ENCODE measurements at places on chromosomes 1 and 21.
A peak's percentile ranks its signal among the peaks of the same experiment; 100 is the strongest.

GRCh38 chr1:119647734-119648619, at the start of gene ZNF697:
TSS of gene ZNF697 (minus strand) at chr1:119648266. CDS start at chr1:119626100, 22,166 bp downstream.
- peak; percentile 49 for DNase-seq

DNA sequence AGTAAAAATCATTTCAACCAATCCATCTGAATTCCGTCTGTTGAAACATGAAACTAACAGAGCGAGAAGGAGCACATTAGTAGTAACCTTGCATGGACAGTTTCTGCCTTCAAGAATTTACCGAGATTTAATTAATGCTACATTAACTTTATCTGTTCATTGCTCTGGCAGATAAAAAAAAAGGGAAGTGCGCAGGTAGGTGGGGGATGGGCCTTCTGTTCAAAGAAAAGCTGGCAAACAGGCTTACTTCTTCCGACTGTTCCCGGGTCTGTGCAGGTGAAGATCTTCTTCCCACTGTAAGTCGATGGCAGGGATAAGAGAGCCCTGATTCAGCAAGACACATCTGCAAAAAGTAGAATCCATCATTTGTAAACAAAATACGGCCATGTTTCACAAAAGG, 172.6 kb upstream of the DMRTA2 start:
- no peak for DNase-seq

DNA sequence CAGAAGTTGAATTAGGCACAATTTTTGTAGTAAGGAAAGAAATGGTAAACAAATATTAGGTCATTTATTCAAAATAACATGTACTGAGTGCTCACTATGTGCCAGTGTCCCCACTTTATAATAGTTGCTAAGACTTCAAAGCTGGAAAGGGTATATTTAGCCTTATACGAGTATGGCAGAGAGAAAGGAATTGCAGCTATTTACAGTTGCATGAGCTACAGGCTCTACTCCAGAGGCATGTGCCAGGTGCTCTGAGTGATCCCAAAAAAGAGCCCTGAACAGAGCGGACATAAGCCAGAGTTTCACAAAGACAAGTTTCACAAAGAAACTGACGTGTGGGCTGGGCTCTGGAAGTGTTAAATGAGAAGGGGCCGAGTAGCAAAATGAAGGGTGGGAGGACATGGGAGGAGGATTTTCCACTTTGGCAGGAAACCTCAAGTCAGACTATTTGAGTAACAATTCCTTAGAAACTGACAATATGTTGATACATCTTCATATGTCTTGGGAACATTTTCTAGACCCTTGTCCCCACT, 40.9 kb downstream of the FASLG start:
- DNase-seq, result no peak

DNA sequence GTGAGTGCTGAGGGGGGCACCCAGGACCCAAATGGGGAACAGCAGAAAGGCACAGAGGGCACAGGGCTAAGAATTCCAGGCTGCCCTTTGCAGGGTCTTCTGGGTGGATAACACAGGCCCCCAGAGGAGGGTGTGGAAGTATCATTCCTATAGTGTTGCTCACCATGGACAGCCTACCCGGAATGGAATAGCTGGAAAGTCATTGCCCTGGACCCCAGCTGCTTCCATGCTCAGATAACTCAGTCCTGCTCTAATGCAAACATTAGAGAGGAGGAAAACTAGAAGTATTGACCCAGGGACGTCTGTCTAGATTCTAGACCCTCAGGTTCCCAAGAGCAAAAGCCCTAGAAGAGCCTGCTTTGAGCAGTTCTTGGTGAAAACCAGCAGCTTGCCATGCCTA, 24.7 kb downstream of the SLC6A17 start:
- DNase-seq, result no peak

DNA sequence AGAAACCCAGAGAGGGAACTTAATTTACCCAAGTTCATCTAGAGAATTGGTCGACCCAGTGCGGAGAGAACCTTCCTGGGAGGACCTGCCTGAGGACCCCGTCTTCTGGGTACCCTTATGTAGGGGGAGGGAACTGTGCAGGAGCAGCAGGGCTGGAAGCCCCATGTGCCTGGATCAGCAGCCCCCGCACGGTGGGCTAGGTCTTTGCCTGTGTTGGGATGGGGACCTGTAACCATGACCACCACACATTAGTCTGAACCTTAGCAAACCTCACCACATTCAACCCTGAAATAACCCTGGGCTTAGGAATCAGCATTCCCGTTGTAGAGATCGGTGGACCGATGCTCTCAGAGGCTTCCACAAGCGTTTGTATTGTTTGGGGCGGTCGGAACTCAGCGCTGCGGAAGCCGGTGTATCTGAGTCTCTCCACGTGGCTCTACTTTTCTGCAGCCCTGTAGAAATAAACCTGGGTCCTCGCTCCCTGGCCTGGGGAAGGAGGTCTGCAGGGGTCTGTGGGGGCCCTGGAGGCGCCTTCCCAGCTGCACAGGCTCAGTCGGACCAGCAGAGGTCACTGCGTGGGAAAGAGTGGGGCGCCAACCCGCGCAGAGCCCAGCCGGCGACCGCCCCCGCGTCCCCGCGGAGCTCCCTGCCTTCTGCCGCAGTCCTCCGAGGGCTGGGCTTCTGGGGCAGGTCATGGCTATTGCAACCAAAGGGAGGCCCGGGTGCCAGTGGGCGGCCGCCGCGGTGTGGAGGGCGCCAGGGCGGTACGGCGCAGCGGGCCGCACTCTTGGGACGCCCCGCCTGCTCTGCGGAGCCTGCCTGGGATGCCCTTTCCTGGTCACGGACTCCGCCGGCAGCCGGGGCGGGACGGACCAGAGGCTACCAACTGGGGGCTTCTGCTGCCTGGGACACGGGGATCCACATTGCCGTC, 36.2 kb upstream of the KCNA10 start:
- DNase-seq, result peak; percentile 54

DNA sequence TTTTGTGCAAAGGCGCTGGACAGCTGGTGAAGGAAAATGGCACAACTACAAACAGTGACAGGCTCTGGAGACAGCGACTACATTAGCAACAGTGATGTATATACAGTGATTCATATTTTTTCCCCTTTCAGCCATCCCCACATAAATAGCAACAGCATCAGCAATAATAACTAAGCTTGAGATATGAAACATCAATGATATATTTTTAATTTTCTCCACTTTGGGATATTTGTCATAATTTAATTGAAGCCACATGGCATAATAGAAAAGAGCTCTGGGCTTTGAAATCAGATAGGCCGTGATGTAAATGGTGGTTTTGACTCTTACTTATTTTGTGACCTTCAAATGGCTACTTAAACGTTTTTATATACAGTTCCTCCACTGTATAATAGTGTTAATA, 764.3 kb upstream of the PRMT6 start:
- DNase-seq, result no peak

- no peak for DNase-seq
These were observed 55.0 kb upstream of the PTGFRN start for GRCh38 chr1:116854716-116855115.

GRCh38 chr1:233675446-233675845, 61.5 kb downstream of the KCNK1 start:
- no peak for DNase-seq

GRCh38 chr1:29832471-29832870, 596.1 kb downstream of the PTPRU start:
- DNase-seq, result no peak

DNA sequence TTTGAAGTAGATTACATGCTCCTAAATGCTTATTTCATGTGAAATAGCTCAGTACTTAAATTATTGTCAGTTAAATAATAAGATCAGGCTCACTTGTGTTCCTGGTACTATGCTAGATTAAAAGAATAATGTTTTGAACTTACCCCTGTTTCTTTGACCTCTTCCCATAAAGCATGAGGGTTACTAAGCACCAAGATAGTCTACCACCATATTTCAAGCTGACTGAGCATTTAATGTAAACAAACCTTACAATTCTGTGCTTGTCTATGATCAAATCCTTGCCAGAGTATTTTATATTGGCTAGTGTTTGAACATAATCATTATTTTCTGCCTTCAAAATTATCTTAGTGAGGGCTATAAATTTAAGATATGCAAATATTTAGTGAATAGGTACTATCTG, 98.1 kb downstream of the LHX9 start:
- no peak for DNase-seq

- no peak for DNase-seq
These were observed 795.2 kb upstream of the TMPRSS15 start for GRCh38 chr21:19198801-19199200.

- DNase-seq, result no peak
These were observed 601 bp downstream of the CEPT1 start for GRCh38 chr1:111140680-111140967.

GRCh38 chr1:119132179-119132578, 8.3 kb downstream of the WARS2 start:
- DNase-seq, result no peak

DNA sequence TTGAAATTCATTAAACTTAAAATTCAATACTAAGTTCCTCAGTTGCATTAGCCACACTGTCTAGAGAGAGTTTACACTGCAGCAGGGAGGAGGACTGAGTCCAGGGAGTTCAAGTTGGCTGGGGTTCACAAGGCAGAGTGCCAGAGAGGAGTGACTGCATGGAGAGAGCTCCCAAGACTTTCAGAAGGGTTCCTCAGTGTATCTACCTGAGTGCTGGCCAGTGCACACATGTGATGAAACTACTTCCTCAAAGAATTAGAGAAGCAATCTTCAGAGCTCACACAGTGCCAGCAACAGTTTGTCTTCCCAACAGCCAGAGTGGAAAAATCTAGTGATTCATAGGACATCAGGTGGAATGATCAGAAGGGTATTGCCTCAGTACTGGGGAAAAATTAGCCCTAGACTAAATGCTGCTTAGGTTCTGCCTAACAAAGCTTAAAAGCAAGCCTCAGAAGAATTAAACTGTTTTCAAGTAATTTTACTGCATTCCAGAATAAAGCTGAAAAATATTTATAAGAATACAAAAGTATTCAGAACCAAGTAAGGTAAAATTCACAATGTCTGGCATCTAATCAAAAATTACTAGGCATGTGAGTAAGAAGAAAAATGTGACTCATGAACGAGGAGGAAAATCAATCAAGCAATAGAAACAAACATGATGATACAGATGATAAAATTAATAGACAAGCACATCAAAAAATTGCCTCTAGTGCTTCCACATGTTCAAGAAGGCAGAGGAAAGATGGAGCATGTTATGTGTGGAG, 10.4 kb upstream of the WNT3A start:
- DNase-seq, result no peak

DNA sequence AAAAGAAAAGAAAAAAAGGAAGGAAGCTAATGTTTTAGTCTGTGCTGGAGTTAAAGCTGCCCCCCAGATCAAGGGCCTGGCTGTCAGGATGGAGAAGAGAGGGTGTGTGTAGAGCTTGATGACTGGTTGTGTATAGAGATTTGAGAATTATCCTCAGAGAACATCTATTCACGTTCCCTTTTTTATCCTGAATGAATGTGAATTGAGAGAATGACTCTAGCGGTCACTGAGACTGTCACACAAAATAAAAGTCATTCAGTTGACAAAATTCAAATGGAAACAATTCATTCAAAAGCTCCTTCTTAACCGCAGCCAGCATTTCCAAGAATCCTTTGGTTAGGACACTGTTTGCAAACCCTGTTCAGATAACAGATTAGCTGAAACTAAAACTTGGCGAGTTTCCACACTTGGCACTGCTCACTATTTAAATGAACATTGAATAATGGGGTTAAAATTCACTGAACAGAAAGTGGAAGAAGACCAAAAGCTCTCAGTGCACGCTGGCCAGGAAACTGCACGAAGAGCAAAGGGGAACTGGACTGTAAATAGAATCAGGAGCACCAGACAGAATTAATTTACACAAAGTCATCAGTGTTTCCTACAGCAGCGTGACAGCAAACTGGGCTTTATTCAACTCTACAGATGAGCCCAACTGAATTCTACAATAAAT, 13.6 kb upstream of the FAM89A start:
- DNase-seq, result no peak

GRCh38 chr21:16912075-16912474, 600.8 kb upstream of the CXADR start:
- DNase-seq, result no peak

- no peak for DNase-seq
These were observed 125.3 kb downstream of the DISP1 start for GRCh38 chr1:222940095-222940494.

GRCh38 chr1:172973424-172973823, 77.3 kb downstream of the TNFSF18 start:
- no peak for DNase-seq

DNA sequence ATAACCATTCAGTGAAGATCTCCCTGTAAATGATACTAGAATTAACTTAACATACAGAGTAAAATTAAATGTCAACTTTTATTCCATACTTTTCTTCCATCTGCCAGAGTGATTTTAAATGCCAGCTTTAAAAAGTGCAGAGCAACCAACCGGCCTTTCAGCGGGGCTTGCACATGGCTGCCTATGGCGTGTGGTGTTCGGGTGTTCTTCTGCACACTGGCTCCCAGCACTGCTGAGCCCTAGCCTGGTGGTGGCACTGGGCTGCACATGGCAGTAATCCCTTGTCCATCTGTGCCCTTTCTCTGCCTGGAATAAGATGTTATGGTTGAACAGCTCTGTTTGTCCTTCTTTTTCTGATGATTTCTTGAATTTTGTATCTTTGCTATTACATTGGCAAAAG, 156.3 kb downstream of the SNX7 start:
- DNase-seq, result no peak

GRCh38 chr1:184425449-184426277, 38.8 kb downstream of the C1orf21 start:
- no peak for DNase-seq

DNA sequence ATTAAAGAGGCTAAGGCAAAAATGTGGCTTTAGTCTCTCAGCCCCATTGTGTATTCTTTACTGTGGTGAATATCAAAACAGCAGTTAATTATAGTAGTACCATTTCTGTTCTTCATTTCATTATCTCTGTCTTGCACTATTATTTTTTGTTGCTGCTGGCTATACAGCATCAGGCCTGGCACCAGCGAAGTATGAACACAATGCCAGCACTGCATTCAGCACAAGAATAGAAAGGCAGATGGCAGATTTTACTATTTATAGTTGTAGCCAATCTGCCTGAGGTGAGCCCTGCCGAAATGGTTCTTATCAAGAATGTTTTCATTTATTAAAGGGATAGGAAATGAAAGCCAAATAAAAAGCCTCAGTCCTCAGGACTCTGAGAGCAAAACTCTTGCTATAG, 72.1 kb downstream of the GPR52 start:
- DNase-seq, result no peak

DNA sequence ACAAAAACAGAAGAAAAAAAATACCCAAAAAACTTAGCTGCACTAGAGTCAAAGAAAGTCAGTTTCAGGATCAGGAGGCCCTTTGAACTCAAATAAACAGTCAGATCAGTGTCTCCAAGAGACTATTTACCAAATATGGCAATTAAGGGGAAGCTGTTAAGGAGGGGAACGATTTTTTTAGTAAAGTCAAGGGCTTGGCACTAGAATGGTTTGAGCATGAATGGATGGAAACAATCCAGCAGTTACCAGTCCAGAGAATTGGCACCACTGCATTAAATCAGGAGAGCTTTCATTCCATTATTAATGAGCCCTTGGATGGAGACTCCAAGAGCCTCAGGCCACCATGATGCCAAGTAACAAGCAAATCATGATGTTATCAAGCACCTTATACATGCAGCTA, 7.2 kb downstream of the TRAPPC3 start:
- DNase-seq, result no peak

GRCh38 chr1:163082971-163083370, 13.8 kb downstream of the RGS4 start:
- no peak for DNase-seq

GRCh38 chr1:73162564-73162963, 880.2 kb upstream of the NEGR1 start:
- DNase-seq, result no peak
